ENCODE measurements at places on chromosomes 6 and 20. TPM values are rescaled to one million over a fixed set of nuclear protein-coding genes. Genes with fewer than 3 reads are reported as not detected.

DNA sequence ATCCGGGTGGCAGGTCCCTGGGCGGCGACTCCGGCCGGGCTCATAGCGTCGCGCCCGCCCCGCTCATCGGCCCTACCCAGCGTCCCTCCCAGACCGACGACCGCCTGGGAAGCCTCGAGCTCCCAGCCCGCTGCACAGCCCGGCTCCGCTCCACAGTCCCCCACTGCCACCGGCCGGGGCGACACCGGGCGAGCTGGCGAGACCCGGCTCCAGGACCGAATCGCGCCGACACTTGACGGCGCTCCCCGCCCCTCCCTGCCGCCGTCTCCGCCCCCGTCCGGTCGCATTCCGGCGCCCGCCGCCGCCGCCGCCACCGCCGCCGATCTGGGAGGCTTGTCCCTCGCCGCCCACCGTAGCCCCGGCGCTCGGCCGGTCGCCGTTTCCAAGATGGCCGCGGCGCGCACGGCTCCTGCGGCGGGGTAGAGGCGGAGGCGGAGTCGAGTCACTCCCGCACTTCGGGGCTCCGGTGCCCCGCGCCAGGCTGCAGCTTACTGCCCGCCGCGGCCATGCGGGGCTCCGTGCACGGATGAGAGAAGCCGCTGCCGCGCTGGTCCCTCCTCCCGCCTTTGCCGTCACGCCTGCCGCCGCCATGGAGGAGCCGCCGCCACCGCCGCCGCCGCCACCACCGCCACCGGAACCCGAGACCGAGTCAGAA is at the start of gene MAP3K4:
Gene MAP3K4 (plus strand): TSS at position 364 of the 655 bp plus-strand sequence. CDS start 163 bp downstream, at position 527.
- DNase-seq: peak; percentile 70

Gene HSPA12B
- total RNA-seq: 3.9 TPM

Gene ZHX3
- total RNA-seq: 24.9 TPM

DNA sequence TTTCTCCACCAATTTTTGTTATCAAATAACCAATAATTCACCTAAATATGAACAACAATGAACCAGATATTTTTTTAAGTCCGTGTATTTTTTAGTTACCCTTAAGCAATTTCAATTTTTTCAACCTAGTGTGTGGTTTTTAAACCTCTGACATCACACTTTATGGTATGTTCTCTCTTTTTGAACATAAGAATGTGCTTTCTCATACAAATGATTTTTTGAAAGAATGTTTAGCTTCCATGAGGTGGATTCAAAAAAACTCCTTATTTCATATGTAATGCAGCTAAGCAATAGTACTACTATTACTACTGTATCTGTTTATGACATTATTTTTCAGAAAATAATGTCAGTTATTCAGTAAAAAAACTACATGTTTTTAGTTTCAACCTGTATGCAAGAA is 19.4 kb upstream of the MEI4 start:
- no peak for DNase-seq

GRCh38 chr6:47027315-47027714 is 14.8 kb downstream of the ADGRF1 start:
- no peak for DNase-seq

- DNase-seq: no peak
These were observed 661.7 kb upstream of the CITED2 start for GRCh38 chr6:140036196-140036595.

DNA sequence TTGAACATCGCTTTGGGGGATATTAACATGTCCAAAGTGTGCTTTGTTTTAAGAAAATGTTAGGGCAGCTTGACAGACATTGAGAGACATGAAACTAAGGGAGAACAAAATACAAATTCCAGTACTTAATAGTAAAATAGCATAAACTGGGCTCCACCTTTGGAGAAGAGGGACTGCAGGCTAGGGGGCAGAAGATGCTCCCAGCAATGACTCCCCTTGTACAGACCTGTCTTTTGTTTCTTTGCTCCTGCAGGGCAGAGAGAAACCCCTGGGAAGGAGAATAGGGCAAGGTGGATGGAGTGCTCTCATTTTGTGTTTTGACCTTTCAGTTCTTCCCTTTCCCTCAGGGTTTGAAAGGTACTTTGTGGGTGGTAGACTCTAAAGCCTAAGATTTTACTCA is 115.6 kb upstream of the PLCB4 start:
- DNase-seq: no peak

GRCh38 chr20:15068486-15068885 is 731.1 kb upstream of the FLRT3 start:
- no peak for DNase-seq

DNA sequence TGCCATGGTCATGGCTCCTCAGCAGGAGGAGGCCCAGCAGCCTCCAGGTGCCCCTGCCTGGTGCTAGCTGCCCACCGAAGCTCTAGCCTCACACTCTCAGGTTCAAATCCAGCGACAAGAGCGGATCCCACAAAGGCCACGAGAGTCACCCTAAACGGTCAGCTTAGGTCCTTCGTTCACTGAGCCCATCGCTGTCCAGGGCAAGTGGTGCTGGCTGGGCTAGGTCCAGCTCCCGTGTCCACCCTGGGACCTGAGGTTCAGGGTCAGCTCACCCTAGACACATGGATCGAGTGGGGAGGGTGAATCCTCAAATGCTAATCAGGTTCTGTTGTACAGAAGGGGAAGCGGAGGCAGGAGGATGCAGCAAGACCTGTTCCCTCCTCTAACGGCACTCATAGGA is 171.9 kb upstream of the SULF2 start:
- no peak for DNase-seq

- DNase-seq: no peak
These were observed 28.8 kb upstream of the GMPR start for GRCh38 chr6:16209539-16209938.

Gene RAET1L
- total RNA-seq: not detected

DNA sequence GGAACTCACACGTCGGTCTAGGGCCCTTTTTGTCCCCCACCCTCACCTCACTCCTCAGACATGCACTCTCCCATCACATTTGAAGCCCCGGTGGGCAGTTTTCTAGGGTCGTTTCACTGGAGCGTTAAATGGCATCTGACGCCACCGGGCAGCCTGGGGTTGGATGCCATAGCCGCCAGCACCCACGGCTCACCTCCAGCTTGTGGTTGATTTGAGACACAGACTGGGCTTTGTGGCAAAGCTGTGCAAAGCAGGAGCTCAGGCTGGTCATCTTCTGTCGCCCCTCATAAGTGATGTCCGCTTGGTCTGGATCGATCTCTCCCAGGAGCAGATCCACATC is 530 bp downstream of the GOPC start:
- DNase-seq: no peak
